Pulmonary artery endothelial cell (primary cell): ENCODE measurements at places on chromosomes 4 and X.

DNA sequence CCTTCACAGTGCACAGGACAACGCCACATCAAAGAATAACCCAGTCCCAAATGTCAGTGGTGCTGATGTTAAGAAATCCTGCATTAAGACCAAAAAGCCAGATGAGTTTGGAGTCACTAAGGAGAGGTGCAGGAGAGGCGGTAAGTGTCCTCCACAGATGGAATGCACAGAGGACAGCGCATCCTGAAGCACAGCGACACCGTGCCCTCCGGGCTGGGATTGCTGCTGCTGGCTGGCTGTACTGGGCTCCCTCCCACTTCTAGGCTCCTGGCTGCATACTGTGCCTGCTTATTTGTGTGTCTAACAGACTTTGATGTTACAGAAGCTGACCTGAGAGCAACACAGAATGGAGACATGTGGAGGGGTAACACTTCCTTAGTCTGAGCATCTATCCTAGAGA lies 325.6 kb upstream of the BOD1L1 start:
- no peak for DNase-seq

GRCh38 chrX:22041907-22042530 lies 9.9 kb downstream of the PHEX start:
- no peak for DNase-seq

GRCh38 chrX:102126863-102127262 lies 1.4 kb downstream of the TCEAL2 start:
- no peak for DNase-seq

GRCh38 chrX:55107262-55107661 lies 18.4 kb downstream of the PAGE2 start:
- no peak for DNase-seq

- DNase-seq, result no peak
Observed at GRCh38 chr4:126458993-126459392, 1144.2 kb downstream of the FAT4 start.

GRCh38 chrX:100593126-100593525 lies 8.4 kb downstream of the TNMD start:
- DNase-seq, result no peak

DNA sequence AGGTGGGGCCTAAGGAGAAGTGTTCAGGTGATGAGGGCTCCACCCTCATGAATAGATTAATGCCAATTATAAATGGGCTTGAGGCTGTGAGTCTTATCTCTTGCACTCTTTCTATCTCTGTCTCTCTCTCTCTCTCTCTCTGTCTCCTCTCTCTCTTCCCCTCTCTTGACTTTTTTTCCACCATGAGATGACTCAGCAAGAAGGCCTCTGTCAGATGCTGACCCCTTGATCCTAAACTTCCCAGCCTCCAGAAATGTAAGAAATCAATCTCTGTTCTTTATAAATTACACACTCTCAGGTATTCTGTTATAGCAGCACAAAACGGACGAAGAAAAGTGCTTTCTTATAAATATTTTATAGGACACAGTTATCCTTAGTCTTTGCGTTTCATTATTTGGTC lies 184.9 kb upstream of the PCDH7 start:
- no peak for DNase-seq

GRCh38 chr4:53532521-53532920 lies 58.8 kb downstream of the LNX1 start:
- no peak for DNase-seq

DNA sequence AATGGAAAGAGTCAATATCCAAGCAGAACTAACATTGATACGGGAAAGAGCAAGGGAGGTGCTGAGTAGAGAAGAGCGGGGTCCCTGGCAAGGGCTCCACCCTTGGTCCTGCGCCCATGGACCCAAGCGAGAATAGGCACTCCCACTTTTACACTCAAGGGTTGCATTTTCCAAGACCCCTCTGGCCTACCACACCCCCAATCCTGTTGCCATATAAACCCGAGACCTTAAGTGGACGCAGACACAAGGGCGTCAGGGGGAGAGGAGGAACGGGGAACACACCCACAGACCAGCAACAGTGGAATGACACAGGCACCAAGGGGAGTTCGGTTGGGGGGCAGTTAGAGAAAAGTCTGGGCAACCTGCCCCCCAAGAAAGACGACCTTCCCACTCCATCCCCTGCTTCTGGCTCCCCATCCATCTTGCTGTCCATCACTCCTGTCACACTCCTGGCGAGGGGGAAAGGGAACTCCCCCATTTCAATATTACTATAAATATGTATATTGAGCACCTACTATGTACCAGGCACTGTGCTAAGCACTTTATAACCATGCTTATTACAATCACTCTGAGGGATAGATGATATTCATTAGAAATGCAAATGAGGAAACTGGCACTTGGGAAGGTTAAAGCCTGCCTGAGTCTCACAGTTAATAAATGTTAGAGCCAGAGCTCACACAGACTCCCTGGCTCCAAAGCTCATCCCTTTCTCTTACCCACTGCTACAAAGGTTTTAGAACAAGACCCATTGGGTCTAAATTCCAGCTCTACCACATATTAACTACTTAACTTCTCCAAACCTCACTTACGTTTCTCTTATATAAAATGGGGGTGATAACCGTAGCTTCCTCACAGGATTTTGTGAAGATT lies 51.7 kb downstream of the SCD5 start:
- DNase-seq, result no peak

DNA sequence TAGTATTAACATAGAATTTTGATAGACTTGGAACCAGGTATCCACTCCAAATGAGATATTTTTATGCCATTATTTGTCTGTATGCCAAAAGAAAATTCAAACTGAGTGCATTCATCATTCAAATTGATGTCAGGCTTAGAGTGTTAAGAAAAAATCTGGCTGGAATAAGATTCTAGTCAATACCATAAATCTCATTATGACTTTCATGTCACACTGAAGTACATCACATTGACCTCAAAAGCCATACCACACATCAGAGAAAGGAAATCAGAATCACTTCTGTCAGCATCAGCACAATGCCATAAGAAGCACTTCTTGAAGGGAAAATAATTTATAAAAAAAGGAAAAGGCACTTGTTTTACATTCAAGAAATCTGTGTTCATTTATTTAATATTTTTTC lies 119.0 kb upstream of the BMP3 start:
- no peak for DNase-seq

DNA sequence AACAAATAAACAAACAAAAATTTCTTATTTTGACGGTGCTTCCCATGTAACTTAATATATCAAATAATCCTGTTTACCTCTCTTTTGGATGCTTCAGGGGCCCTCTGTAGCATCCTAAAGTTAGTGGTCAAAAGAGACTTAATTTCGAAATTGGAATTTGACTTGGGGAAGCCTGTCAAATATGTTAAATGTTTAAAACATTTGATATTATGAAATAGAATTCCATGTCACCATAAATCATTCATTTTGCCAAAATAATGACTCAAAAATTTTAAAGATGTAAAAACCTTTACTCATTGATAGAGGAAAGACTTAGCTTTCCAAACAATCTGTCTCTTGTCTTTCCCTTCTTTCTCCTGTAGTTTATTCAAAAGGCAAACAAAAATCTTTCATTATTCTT lies 20.6 kb upstream of the TEX13A start:
- DNase-seq, result no peak

- no peak for DNase-seq
Observed at GRCh38 chrX:9557091-9557490, 92.2 kb downstream of the TBL1X start.

- DNase-seq, result no peak
Observed at GRCh38 chr4:171813526-171814250, 484 bp downstream of the GALNTL6 start.

GRCh38 chr4:18756671-18757070 lies 735.1 kb upstream of the LCORL start:
- DNase-seq, result no peak

GRCh38 chrX:136256026-136256425 lies 4.8 kb upstream of the MAP7D3 start:
- DNase-seq, result no peak

GRCh38 chr4:87423317-87424098 lies 1.1 kb downstream of the NUDT9 start:
- DNase-seq, result no peak

- DNase-seq, result no peak
Observed at GRCh38 chrX:153336988-153337387, 3.0 kb downstream of the ZNF275 start.

- DNase-seq, result no peak
Observed at GRCh38 chr4:144183165-144183564, 42.6 kb upstream of the GYPA start.

- no peak for DNase-seq
Observed at GRCh38 chr4:105246712-105247111, 100.0 kb downstream of the TET2 start.

DNA sequence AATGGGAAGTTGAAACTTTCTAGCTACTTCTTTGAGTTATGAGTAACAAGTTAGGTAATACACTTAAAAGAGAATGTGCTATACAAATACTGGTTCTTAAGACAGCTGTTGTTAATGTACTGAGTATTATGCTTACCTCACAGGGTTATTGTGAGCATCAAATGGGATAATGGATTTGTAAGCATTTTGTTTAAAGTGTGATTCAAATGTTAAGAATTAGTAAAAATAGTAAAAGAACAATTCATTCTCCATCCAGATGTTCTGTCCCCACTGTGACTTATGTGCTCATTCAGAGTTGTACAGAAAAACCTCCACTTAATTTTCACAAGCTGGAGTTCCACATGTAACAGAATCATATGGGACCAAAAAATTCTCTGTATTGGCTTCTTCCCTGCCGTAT lies 63.6 kb downstream of the AR start:
- DNase-seq, result no peak

- no peak for DNase-seq
Observed at GRCh38 chr4:67869580-67870190, 14.1 kb downstream of the TMPRSS11D start.

- no peak for DNase-seq
Observed at GRCh38 chr4:7547368-7548040, 112.8 kb upstream of the PSAPL1 start.

DNA sequence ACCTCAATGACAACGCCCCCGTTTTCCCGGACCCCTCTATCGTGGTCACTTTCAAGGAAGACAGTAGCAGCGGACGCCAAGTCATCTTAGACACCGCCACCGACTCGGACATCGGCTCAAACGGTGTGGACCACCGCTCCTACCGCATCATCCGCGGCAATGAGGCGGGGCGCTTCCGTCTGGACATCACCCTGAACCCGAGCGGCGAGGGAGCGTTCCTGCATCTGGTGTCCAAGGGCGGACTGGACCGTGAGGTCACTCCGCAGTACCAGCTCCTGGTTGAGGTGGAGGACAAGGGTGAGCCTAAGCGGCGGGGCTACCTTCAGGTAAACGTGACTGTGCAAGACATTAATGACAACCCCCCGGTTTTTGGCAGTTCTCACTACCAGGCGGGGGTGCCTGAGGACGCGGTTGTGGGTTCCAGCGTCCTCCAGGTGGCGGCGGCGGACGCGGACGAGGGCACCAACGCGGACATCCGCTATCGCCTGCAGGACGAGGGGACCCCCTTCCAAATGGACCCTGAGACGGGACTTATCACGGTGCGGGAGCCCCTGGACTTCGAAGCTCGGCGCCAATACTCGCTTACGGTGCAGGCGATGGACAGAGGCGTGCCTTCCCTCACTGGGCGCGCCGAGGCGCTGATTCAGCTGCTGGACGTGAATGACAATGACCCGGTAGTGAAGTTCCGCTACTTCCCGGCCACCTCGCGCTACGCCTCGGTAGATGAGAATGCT lies 2.2 kb downstream of the FAT4 start:
- DNase-seq, result no peak

- DNase-seq, result no peak
Observed at GRCh38 chr4:163568843-163569242, 74.4 kb downstream of the TMA16 start.

- DNase-seq, result no peak
Observed at GRCh38 chrX:13697455-13697854, 8.5 kb downstream of the RAB9A start.

DNA sequence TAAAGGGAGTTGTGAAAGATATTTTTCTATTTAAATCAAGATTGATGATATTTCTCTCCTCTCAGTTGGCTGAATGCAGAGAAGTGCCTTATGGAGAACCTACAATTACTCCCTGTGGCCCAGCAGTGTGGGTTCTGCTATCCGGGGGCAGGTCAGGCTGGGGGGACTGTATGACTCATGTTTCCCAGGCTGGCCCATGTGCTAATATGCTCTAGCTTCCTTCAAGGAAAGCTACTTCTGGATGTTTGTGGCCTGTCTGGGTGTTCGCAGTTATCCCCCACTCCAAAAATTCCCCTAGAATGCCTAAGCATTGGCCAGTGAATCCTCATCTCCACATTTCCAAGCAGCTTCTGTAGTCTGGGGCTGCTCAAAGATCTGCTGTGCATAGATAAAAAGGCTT lies 58.9 kb upstream of the SPP1 start:
- no peak for DNase-seq

DNA sequence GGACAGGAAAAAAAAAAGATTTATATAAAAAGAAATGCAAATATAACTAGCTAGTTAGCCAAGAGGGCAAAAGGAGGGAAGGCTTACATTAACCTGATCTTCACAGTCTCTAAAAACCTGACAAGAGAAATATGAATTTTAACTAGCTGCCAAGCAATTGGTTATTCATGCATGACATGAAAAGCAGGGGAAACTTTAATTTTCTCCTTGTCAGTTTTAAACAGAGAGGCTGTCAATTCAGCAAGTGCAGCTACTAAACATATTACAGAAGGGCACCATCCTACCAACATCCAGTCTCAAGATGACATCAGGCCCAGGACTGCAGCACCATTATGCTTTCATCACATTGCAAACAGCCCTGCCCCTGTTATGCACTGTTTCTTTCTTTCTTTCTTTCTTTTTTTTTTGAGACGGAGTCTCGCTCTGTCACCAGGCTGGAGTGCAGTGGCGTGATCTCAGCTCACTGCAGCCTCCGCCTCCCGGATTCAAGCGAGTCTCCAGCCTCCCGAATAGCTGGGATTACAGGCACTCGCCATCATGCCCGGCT lies 38.9 kb upstream of the CBR4 start:
- no peak for DNase-seq

GRCh38 chr4:175308236-175308635 lies 390.1 kb downstream of the ADAM29 start:
- no peak for DNase-seq

DNA sequence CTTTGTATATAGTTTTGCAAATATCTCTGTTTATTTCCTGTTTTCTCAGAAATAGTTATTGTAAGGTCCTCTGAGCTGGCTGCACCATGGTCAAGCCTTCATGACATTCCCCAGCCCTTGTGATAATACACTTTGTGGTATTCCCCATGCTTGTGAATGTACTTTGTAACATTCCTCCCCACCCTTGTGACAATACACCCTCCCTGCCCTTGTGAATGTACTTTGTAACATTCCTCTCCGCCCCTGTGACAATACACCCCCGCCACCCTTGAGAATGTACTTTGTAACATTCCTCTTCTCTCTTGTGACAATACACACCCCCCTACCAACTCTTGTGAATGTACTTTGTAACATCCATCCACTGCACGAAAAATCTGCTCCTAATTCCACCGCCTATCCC lies 530.7 kb downstream of the CENPC start:
- DNase-seq, result no peak

GRCh38 chr4:83151651-83152050 lies 37.1 kb upstream of the PLAC8 start:
- DNase-seq, result no peak
